Activated T-helper 9 cell treated with anti-CD3 and anti-CD28 coated beads, Interleukin-2, amount 50 U/mL, for 16 hours (primary cell): ENCODE measurements at places on chromosomes 6 and 20.

DNA sequence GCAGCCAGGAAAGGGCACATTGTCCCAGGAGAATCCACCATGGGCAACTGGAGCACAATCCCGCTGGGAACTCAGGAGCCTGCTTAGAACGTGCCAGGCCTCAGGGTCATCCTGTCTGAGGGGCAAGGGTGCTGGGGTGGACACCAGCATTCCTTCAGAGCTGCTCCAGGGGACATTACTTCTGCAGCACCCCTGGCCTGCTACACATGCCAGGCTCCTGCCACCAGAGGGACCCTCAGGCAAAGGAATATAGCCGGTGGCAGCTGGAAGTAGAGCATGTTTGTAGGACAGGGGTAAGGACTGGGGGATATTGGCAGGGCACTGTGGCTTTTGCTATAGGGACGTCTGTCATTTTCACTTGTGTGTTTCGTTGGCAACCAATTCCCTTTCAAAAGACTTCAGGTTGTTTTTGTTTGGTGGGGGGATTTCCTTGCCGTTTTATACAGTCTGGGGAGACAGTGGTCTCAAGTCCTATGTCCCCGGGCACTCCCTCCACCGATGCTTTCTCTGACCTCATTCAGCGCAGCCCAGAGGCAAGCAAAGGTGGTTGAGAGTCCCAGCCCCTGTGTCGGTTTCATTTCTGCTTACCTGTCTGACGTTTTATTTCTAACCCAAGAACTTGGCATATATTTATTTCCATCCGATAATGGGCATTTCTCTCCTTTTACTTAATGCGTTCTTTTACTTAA lies 130.8 kb downstream of the JPH2 start:
- no peak for DNase-seq

DNA sequence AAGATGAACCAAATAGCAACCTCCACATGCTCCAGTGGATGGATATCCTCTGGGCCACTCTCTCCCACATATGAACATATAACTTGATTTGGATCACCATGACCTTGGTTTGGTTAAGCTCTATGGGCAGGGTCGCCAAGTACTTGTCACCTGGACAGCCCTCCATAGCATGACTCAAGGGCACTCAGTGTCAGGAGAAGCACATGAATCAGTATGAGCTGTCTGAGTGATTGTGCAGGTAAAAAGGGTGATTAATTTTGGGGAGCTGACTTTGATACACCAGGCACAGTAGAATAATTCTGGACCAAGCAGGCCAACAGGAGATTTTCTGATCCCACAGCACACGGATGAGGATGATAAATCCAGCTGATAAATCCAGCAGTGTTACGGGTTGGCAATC lies 74.4 kb downstream of the OPRM1 start:
- no peak for DNase-seq

GRCh38 chr6:5941188-5941587 lies 65.5 kb downstream of the NRN1 start:
- DNase-seq: no peak

DNA sequence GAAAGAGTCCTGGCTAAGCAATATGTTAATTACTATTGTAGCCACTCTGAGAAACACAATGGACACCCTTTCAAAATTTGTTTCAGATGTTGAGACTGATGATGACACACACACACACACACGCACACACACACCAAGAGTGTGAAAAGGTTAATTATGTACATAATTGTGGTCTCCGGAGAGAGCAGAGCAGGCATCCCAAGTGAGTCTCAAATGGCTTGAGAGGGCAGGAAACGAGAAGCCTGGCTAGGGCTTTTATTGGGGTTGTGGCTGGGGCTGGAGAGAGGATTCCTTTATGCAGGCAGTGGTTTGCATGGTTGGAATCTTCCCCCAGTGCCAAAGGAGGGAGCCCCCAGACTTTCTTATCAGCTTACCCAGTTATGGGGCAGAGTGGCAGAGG lies 38.2 kb upstream of the NKX2-4 start:
- DNase-seq: no peak

DNA sequence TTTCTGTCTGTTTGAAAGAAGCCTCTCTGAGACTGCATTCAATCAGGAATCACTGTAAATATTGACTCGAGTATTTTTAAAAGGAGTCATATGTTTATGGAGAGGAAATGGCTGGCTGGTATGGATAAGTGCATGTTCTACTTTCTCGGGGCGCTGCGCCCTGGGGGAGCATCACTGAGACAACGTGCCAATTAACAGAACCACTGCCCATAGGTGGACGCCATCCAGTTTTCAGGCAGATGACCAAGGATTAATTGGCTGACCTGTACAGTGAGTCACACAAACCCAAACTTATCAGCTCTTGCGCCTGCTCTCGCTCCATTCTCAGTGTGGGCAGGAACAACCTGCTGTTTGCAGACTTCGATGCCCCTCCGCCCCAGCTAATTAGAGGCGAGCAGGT lies 571.2 kb downstream of the QKI start:
- DNase-seq: no peak

DNA sequence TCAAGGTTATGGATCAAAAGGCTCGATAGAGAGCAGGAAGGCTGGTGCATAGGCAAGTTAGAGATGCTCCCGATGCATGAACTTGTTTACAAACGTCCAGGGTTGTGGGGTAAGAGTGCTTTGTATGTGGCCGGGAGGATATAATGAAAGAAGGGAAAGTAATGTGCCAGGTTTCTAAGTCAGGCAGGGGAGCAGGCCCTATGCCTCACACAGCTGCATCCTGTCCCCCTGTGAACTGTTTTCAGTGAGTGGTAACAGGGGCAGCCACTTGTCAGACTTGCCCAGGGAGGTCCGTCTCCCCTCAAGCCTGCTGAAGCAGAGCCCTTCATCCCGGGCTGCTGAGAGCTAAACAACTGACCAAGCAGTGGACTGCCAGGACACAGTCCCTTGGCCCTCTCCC lies 19.4 kb downstream of the KCNK5 start:
- no peak for DNase-seq

- no peak for DNase-seq
Observed at GRCh38 chr20:31260326-31260932, 3.0 kb downstream of the DEFB115 start.

DNA sequence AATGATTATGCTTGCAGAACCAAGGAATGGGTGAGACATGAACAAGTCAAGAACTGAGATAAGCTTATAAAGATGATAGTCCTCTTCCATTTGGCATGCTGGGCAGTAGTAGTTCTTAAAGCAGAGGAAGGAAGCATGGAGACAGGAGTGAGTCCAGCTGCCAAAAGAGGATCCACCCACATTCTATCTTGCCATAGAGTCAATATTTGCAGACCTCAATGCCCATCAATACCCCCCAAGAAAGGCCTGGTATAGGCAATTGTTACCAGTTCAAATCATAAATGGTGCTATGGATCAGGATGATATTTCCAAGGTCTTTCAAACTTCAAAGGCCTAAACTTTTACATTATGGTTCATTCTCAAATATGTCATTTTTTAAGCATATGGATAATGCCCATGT lies 4.8 kb downstream of the ARHGAP18 start:
- DNase-seq: no peak

DNA sequence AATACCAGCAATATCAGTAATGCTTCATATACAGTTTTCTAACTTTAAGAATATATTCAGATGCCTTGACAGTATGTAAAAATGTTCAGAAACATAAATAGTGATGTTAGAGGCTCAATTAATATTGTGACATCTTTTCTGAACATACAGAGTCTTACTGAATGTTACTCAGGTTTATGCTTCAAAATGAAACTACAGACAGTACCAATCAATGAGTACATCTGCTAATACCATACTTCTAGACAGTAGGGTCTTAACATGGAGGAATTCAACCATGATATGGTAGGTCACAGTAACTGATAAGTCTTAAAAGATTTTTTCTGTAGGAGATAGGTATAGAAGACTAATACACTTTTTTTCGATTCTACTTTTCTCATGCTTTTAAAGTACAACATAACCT lies 8.3 kb downstream of the GCLC start:
- DNase-seq: no peak

DNA sequence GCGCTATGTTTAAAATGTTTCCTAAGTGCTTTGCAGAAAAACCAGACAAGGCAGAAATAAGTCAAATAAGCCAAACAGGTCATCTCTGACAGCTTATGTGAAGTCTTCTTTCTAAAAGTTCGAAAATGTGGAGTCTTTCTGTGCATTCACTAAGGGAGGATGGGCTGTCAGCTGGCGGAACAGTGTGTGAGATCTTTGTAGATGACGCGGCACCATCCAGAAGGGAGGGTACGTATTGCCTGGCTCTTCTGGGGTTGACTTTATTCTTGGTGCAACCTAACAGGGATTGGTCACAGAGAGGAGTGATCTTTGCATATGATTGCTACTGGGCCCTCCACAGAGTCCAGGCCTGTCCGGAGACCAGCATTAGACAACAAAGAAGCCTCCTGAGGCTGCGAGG lies 114.5 kb upstream of the EDN1 start:
- no peak for DNase-seq

DNA sequence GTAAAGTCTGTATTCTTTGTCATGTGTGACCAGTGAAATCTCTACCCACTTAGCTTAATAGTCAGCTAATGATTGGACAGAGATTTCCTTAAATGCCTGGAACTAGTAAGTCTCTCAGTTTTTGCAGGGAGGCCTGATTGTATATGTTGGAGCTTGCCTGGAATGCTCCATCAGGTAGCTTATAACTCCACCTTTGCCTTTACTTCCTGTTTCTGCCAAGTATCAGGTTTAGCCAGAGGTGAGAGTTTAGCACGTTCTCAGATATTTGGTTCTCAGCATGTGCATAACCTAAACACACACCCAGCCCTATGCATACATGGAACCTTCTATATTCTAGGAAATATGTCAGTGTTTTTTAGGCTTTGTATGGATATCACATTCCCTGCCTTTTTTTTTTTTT lies 435.3 kb downstream of the CDKAL1 start:
- DNase-seq: no peak

- no peak for DNase-seq
Observed at GRCh38 chr6:31940256-31940664, 5.6 kb upstream of the CFB start.

DNA sequence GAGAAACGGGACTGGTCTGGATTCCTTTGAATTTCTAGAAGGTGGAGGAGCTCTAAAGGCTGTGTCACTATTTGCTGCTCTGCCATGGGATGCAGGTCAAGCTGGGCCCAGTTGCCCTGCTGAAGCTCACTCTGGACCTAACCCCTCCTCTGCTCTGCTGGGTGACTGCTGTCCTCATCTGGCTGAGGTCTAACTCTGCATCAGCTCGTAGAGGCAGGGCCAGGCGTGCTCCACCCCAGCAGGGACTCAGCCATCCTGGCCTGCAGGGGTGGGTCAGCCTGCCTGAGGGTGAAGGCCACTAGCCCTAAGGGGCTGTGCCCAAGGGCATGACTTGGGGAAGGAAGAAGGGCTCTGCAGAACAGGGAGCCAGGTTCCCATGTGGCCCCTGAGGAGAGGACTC lies 852 bp downstream of the CST4 start:
- no peak for DNase-seq

GRCh38 chr6:108565893-108566292 lies 5.2 kb downstream of the FOXO3 start:
- no peak for DNase-seq

DNA sequence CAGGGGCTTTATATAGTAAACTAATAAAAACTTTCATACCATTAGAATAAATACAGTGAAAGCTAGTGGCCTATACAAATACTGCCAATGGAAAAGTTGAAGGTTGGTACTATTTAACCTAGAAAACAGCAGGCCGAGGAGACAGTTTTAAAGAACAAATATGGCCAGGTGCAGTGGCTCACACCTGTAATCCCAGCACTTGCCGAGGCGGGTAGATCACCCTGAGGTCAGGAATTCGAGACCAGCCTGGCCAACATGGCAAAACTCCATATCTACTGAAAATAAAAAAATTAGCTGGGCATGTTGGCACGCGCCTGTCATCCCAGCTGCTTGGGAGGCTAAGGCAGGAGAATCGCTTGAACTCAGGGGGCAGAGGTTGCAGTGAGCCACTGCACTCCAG lies 24.8 kb downstream of the GLYATL3 start:
- no peak for DNase-seq

DNA sequence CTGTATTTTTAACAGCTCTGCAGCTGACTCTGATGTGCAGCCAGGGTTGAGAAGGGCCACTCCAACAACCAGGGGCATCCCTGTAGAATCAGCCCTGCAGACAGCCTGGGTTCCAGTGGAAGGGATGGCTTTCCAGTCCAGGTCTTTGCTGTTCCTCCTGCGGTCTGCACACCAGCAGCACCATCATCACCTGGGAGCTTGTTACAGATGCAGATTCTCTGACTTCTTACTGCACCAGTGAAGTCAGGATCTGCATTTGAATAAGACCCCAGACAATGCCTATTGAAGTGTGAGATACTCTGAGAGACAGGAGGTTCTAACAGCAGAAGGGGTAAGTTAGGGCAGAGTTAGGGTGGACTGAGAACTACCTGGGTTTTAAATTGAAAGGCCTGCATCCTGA lies 151.3 kb downstream of the F13A1 start:
- DNase-seq: no peak

DNA sequence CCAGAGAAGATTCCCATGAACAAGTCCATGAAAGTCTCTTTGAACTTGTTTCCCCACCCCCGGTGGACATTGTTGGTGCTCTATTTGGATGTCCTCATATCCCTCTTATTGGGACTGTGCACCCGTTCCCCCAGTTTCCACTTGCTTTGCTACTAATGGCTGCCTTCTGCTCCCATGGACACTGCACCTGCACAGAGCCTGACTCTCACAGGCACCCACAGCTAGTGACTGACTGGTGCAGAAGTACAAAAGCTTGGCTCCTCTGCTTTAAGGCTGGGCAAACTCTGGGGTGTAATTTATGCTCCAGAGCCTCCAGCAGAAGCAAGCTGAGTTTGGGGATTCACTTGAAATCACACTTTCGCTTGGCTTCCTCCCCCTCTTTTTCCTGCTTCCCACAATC lies 239.9 kb upstream of the BTBD3 start:
- no peak for DNase-seq

DNA sequence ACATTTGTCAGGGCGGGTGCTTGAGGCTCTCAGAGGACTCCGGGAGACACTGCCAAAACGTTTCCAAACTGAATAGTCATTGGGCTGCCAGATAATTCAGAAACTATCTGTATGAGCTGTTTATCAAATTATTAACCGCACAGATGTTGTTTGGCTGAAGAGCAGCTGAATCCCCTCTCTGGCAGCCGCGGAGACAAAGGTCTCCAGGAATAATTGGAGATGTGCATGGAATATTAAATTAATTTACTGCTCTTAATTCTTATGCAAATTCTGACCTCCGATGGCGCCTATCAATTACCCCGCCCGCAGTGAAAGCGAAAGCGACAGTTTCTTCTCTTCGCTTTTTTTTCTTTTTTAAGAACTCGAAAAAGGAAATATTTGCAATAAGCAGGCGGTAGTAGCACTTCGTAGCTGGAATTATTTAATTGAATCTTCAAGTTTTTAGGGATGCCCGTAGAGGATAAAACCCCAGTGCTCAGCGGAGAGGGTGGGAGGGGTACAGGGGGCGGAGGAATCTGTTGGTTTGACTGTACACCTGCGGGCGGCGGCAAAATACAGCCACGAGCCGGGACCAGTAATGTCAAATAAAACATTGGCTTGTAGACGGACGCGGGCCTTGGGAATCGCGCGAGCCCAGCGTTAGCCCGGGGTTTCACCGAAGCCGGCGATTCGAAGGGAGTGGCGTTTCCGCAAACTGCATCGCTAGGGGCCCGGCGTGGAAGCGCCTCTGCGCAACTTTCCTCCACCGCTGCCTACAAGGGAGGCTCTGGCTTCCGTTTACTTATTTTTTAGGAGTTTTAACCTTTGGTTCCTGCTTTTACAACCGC lies 6.2 kb downstream of the LINC00237 start:
- no peak for DNase-seq

GRCh38 chr20:40495956-40496355 lies 193.1 kb downstream of the MAFB start:
- DNase-seq: no peak
